ENCODE measurements at places on chromosomes 1 and 21.

GRCh38 chr1:203089651-203090045 is 3.8 kb upstream of the MYOG start:
- no peak for DNase-seq

GRCh38 chr1:101115112-101115511 is 89.5 kb upstream of the DPH5 start:
- no peak for DNase-seq

- DNase-seq = no peak
These were observed 190.7 kb upstream of the ESRRG start for GRCh38 chr1:216913976-216914375.

GRCh38 chr1:214473387-214473786 is 78.0 kb downstream of the PTPN14 start:
- no peak for DNase-seq

- DNase-seq = no peak
These were observed 127.9 kb upstream of the CACYBP start for GRCh38 chr1:174871886-174872285.

DNA sequence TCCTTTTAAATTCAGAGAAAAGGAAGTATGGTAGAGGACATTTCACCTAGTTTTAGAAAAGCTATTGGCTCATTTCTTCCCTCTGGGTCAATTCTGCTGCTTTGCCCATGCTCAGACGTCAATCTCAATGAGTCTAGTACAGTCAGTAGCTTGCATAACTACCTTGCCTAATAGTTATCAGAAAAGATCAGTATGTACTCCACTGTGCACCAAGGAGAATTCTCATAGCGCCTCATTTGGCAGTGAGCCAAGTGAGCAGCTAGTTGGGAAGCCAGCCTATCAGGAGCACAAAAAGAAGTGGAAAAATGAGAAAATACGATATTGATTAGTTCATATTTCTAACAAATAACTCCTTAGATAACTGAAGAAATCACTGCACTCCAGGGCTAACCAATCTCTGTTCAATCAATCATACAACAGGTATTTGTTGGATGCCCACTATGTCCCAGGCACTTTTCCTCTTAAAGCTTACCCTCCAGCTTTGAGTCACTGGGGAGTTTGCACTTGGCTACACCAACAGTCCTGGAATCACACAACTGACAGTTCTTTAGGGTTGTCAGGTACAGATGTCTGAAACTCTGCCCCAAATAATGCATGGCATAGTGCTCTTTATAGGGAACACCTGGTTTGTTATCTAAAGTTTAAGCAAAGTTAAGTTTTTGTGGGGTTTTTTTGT is 50.2 kb downstream of the PRDX6 start:
- no peak for DNase-seq

- DNase-seq = no peak
These were observed 22.9 kb downstream of the DDX20 start for GRCh38 chr1:111778541-111779051.

GRCh38 chr1:25926731-25927496 is 20.7 kb upstream of the STMN1 start:
- DNase-seq = no peak

GRCh38 chr1:214899908-214900460 is 182.6 kb upstream of the KCNK2 start:
- no peak for DNase-seq

DNA sequence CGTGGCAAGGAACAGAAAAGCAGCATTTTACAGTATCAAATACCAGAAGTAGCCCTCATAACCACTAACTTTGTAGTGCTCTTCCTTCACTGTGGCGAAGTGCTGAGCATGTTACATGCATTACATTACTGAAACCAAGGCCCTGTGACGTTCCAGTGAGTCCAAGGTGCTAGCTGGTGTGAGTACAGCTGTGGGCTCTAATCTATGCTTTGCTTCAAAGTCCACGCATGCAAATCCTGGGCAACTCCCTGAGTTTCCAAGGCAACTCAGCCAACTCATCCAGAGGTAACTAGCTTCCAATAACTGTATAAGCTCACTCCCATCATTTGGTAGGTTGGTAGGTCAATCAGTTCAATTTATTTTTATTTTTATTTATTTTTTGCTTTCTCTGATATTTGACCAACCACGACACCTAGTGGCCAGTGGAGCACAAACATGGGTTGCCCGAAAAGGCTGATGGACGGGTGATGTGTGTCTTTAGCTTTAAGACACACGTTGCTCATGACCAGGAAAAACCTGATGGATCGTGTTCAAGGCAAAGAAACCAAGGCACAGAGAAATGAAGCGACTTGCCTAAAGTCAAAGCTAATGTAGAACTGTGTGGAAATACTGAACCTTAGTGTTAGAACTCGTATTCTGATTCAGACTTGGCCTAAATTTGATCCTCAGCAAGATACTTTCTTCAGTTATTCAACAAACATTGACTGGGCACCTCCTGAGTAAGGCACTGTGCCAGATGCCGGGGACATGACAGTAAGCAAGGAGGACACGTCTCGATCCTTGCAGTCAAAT is 73.0 kb downstream of the GNG12 start:
- DNase-seq = no peak

- DNase-seq = no peak
These were observed 108.1 kb upstream of the HAO2 start for GRCh38 chr1:119260506-119260905.

DNA sequence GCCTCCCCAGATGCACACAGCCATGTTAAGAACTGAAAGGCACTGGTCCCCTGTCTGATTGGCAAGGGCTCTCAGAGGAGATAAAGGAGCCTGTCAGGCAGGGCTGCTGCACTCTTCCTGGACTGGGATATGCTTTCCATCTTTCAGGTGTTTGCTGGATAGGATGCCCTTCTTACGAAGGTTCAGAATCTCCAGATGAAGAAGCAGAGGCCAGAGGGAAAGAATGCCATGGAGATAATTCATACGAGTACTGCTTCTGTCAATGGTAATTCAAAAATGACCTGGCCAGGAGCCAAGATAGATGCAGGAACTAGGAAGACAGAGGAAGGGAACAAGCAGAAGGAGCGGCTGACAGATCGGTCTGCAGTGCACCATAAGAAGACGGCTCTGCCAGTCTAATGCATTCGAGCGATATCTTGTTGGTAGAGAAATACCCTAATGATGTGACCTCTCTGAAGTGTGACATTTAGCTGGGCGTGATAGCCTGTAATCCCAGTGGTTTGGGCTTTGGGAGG is 16.6 kb upstream of the ATP2B4 start:
- no peak for DNase-seq

DNA sequence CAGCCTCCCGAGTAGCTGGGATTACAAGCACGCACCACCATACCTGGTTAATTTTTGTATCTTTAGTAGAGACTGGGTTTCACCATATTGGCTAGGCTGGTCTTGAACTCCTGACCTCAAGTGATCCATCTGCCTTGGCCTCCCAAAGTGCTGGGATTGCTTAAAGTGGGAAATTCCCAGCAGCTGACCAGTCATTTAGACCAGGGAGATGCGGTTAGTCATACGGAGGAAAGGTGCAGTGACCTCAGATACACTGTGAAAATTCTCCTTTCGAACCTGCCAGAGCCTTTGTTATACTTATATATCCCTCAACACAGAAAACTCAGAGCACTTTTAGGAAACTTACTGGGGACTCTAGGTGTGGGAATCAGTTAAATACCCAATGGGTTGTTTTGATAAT is 39.6 kb downstream of the MAP10 start:
- no peak for DNase-seq
